ENCODE measurements at places on chromosomes 12 and 14.

DNA sequence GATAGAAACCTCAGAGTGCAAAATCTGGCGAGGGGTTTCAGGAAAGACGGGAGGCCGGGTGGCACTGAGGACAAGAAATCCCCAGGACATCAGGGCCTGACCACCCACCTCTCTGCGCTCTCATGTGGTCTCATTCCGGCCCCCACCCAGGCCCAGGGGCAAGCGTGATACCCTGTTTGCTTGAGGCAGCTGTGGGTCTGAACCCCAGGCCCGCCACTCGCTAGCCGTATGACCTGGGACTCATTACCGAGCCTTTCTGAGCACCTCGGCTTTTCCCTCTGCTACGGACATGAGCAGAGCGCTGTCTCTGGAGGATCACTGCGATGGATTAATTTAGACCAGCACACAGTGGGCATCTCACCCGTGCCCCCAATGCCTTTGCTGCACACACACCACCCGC is 25.5 kb upstream of the BCDIN3D start:
- no peak for DNase-seq

GRCh38 chr12:51683763-51684357 is 92.8 kb downstream of the SCN8A start:
- DNase-seq: no peak

GRCh38 chr12:23084236-23084995 is 459.4 kb downstream of the ETNK1 start:
- DNase-seq: no peak

- no peak for DNase-seq
These were observed 189.8 kb upstream of the PRICKLE1 start for GRCh38 chr12:42779186-42779859.

DNA sequence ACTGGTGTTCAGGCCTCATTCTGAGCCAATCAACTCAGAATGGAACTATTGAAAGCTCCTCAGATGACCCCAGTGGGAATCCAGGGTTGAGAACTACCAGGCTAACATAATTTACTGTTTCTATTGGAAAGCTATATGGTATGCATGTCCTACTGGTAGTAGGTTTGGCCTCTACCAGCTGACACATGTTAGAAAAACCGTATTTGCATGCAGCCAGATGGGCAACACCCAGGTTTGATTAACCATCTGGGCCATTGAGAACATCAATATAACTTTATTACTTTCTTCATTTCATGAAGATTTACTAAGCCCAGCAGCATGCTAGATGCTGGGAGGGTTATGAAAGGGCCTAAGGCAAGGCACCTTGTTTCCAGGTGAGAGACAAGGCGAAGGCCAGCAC is 181.4 kb upstream of the PARP11 start:
- no peak for DNase-seq

DNA sequence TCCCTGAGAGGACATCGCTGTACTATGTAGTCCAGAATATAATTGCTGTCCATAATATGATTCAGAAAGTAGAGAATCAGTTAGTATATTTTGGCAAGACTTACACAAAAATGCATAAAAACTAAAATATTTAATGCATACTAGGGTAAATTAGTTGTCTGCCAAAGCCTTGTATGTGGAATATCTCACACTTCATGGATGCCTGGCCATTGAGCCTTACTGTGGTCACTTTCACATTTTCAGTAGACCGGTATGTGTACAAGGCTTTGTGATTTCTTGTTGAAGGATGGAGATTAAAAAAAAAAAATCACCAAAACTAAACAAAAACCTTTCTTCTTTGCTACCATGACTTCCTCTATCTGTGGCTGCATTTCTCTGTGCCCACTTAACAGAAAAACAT is 197.3 kb upstream of the DDHD1 start:
- no peak for DNase-seq

GRCh38 chr12:5806371-5807089 is 138.5 kb downstream of the ANO2 start:
- DNase-seq: no peak

DNA sequence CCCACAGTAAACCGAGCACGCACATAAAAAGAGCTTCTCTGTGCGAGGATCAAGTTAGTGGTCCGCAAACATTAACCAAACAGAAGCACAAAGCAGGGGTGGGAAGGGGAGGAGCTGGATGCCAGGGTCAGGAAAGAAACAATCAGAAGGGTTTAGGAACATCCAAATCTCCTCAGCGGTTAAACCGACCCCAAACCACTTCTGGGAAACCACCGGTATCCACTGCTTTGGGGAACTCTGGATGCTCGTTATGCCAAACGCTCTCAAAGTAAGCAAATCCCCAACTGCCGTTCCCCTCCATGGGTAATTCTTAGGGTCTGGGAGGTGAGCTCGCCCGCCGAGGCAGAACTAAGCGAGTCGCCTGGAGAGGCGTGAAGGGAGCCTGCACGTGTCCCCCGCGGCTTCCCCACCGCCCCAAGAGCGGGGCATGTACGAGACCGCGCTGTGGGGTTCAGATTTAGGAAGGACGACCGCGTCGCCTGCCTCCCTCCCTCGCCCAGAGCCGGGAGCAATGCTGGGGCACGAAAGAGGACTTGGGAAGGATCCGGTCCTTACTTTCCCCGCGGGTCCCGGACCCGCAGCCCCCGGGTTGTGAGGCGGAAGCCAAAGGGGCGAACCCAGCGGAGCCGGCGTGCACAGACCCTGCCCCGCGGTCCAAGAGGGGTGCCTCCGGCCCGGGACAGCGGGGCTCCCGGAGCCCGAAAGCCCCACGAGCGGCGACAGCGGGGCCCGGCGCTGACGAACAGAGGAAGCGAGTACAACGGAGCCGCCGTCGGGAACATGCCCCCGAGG is 711 bp downstream of the SBNO1 start:
- DNase-seq: no peak

DNA sequence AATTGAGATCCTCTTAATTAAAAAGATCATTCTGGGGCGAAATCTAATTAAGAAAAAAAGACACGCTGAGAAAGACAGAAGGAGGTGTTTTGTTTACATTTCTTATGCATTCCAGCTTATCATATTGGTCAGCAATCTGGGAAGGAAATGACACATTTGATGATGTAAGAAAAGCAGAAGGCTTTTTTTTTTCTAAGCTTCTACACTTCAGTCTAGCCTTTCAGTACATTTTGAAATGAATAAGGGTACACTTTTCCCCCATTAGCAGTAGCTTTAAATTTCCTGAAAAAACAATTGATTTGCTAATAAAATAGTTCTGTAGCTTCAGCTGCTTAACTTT is 5.9 kb upstream of the GSC start:
- no peak for DNase-seq

DNA sequence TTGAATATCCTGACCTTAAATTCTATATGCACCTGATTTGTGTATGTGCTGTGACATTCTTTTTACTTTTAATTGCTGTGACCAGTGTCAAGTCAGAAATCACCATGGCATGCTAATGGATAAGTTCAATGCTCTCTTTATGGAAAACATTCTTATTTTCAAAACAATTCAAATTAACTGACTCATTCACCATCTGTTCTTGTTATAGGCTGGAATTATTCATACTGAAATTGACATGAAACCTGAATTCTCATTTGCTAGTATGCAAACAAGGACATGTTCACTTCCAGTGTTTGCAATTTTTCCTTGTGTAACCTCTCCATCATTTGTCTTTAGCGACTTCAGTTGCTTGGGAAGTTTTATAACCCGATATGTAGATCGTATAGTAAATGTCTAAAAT is at the start of gene TAS2R30:
TSS of gene TAS2R30 (minus strand) at position 340 of the 400 bp plus-strand sequence. CDS start 400 bp downstream, outside the sequence.
- DNase-seq: no peak

GRCh38 chr12:69023840-69024239 is 90.9 kb upstream of the CPM start:
- DNase-seq: no peak

DNA sequence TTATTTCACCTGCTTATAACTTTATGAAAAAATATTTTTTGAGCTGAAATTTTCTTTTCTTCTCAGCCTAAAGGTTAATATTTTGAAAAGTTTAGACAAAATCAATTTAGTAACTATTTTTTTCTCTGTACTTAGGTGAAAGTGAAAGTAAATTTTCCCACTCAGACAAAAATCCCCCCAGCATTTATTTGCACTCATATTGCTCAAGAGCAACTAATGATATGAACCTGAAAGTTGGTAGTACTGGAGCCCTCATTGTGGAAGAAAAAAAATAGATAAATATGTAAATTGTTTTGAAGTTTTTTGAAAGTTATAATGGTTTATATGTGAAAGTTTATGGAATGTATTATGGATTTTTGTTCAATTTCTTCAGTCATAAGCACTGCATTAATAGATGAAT is 1005.9 kb upstream of the ATXN7L3B start:
- DNase-seq: no peak

GRCh38 chr12:131266591-131267467 is 313.1 kb downstream of the ADGRD1 start:
- DNase-seq: no peak

DNA sequence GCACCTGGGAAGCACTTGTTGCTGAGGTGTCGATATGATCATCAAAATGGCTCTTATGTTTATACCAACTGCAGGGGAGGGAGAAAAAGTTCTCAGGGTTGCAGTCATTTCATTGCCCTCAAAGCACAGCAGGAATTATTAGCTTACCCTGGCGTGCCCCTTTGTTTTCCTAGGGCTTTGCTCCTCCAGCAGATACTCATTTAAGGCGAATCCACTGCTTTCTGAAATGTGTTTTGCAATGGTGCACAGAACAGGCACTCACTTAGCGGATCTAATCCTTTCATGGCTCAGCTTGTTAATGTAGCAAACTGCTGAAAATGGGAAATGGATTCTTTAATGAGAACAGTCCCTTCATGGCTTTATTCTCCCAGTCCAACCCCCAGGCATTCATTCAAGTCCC is 76.7 kb downstream of the NKX2-1 start:
- peak; percentile 48 for DNase-seq

GRCh38 chr14:95784137-95784536 is 70.2 kb upstream of the TCL1A start:
- no peak for DNase-seq

GRCh38 chr12:68821357-68822188 is 13.6 kb downstream of the MDM2 start:
- DNase-seq: no peak

GRCh38 chr12:90211017-90211416 is 502.4 kb upstream of the ATP2B1 start:
- no peak for DNase-seq

- no peak for DNase-seq
These were observed 102.1 kb downstream of the TMEM117 start for GRCh38 chr12:43937947-43938346.

DNA sequence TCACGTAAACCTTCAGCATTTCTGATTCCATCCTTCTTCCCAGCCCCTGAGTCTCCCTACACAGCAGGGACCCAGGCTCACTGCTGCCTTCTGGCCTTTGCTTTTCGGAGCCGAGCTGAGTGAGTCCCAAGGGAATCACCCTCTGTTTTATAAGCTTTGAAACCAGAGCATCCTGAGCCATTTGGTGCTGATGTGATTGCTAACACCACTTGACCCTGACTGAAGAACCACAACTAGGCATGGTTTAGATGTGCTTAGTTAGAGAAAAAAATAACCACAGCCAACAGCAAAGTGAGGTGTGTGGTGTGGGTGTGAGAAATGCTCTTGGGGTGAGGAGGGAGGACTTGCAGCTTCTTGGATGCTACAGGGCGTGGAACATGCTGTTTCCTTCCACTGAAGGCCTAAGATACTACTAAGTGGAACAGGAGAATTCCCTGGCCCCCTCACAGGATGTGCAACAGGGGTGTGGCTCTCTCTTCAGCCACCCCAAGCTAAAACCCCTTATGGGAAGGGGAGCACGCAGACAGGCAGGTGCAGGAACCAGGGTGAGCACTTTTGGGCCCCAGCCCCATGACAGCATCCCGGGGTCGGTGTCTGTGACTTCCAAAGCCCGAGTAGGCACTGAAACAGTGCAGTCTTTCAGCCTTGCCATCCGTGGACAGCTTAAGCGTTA is at the start of gene TC2N:
TSS of gene TC2N (minus strand) at position 221 of the 673 bp plus-strand sequence. CDS start 53,767 bp downstream, outside the sequence.
- DNase-seq: peak; percentile 20

DNA sequence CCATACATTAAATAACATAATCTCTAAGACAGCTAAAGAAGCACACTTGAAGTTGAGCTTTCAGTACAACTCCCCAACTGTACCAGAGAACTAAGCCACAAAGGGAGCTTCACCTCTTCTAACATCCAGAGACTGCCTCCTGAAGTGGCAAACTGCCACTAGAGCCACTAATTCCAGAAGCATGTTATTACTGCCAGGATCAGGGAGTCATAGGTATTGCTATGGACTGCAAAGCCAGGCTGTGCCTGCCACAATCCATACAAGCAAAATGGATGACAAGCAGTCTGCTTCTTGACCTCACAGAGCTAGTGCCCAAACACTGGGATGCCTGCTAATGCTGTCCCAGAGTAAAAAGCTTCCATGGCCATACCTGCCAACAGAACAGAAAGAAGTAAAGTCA is 160.1 kb downstream of the STXBP6 start:
- no peak for DNase-seq

- DNase-seq: no peak
These were observed 69.4 kb upstream of the DACT1 start for GRCh38 chr14:58568322-58568721.

- no peak for DNase-seq
These were observed 11.2 kb downstream of the PPP1CC start for GRCh38 chr12:110731479-110731878.

DNA sequence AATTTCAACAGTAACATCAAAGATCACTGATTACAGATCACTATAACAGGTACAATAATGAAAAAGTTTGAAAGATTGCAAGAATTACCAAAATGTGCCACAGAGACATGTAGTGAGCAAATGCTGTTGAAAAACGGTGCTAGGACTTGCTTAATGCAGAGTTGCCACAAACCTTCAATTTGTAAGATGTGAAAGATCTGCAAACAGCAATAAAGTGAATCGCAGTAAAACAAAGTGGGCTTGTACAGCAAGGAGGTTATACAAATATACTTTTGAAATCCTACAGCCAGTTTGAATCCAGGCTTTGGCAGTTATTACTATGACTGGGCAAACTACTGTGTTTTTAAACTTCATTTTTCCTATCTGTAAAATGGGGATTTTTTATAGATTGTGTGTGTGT is 1.0 kb upstream of the PLEKHA5 start:
- DNase-seq: no peak

GRCh38 chr12:2970744-2971143 is 11.5 kb downstream of the TEAD4 start:
- no peak for DNase-seq

- no peak for DNase-seq
These were observed 11.9 kb downstream of the DPF3 start for GRCh38 chr14:72882047-72882446.

DNA sequence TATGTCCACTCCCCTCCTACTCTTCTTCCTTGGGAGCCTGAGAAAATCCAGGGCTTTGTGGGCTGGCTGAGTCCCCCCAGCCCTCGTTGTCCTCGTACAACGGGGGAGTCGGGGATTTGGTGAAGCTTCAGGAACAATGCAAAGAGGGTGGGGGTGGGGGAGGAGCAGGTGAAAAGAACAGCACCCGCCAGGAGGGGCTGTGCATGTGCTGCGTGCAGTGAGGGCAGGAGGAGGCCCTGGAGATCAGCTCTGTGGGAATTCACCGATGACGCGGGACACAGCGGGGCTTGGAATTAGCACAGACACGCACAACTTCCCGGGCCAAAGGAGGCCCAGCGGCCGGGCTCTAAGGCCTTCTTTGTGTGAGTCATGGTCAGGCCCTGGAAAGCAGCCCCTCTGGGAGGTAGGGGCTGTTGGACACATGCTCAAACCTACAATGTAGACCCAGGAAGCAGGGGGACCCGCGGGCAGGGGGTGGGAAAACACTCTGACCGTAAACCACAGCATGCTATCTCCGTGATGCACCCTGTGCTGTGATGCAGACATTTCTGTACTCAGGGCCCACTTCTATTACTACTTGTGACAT is 32.8 kb downstream of the RBM19 start:
- DNase-seq: no peak

- no peak for DNase-seq
These were observed 20.3 kb upstream of the HSPB8 start for GRCh38 chr12:119158402-119158801.
